GM23338 (cell line): ENCODE measurements at places on chromosomes 12 and 14. TPM values are rescaled to one million over a fixed set of nuclear protein-coding genes. Genes with fewer than 3 reads are reported as not detected.

GPR68 gene
- 0.35 TPM in 2 replicates for total RNA-seq

PPP4R4 gene
- 11.1 and 20.9 TPM in 2 replicates for total RNA-seq

OAS1 gene
- not detected in 2 replicates for total RNA-seq

DNA sequence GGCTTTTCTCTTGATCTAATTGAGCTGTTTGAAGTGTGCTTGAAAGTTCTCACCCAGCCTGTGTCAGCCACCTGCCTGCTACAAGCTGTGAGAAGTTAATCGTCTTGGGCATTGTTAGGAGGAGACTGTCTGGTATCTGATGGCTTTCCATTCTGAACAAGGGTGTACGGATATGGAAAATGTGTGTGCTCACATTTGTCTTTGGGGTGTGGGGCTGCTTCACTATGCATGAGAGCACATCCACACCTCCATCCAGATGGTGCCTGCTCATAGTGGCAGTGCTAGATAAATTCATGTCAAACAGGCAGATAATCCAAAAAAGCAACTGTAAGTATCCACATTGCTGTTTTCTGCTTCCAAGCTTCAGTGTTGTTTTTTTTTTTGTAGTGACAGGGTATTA lies 462.2 kb downstream of the DIO2 start:
- H3K36me3 ChIP-seq: no peaks in the 10 kb centered on the region
- DNase-seq: no peak
- H3K27me3 ChIP-seq: no peaks in the 10 kb centered on the region
- H3K27ac ChIP-seq: no peak overlapping the region

- peak; percentile 81 for DNase-seq
- H3K4me3 ChIP-seq: peak within 1 kb of the TSS; percentile 59
- peaks cover 19% of the 10 kb centered on the region for H3K4me1 ChIP-seq
- no peaks in the 10 kb centered on the region for H3K36me3 ChIP-seq
- no peak within 1 kb of the TSS for H3K27ac ChIP-seq
These were observed at the start of gene GLT8D2 for GRCh38 chr12:104049903-104050356. GLT8D2 (minus strand) TSS chr12:104050187; CDS start chr12:104019648, 30,539 bp downstream.
